ENCODE measurements at places on chromosomes 7 and 10.

- no peak for DNase-seq
Observed at GRCh38 chr7:88071994-88072714, 138.1 kb downstream of the ADAM22 start.

GRCh38 chr7:102036958-102037357 lies 219.5 kb downstream of the CUX1 start:
- no peak for DNase-seq

DNA sequence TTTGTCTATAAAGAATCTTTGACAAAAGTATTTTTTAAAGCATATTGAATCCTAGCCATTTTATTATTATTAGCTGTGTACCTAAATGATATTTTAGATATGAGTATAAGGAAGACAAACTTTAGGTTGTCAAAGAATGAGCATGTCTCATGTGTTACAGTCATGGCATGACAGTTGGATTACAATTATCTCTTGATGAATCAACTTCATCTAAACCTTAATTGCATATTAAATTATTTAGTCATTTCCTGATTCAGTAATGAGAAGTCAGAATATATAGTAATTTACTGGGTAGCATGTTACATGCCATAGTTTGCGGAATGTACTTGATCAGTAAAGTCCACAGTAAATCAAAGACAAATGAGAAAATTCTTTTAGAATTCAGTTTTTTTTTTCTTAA lies 59.2 kb downstream of the MAPK8 start:
- no peak for DNase-seq

GRCh38 chr7:6398943-6399342 lies 48.8 kb downstream of the DAGLB start:
- no peak for DNase-seq

GRCh38 chr10:22624287-22624738 lies 90.1 kb downstream of the PIP4K2A start:
- no peak for DNase-seq

DNA sequence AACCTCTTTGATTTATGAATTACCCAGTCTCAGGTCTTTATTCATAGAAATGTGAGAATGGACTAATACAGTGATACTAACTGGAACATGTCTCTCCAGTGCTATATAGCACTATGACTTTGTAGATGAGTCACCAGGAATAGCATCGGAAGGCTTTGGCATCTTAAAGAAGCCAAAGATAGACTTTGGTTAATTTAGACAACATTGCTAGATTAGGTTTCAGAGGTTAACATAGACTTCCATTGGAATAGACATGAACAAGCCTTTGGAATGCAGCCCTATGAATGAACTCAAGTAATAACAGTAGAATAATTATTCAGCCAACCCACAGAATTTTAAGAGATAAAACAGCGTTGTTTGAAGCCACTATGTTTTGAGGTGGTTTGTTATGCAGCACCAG lies 169.2 kb downstream of the HGF start:
- no peak for DNase-seq

DNA sequence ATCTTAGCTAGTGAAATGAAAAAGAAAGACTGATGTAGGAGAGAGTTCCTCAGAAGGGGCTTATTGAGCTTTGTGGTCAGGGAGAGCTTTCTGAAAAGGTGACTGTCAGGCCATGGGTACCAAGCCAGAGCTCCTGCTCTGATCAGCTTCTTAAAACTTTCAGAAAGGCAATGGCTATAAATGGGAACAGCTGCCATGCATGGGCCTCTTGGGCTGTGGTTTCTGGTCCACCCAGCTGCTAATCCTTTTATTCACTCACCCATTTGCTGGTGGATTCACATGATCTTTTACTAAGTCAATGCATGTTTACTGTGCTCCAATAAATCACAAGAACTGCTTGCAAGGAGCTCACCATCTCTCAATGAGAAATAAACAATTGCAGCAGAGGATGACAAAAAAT lies 60.1 kb upstream of the ZPBP start:
- no peak for DNase-seq

DNA sequence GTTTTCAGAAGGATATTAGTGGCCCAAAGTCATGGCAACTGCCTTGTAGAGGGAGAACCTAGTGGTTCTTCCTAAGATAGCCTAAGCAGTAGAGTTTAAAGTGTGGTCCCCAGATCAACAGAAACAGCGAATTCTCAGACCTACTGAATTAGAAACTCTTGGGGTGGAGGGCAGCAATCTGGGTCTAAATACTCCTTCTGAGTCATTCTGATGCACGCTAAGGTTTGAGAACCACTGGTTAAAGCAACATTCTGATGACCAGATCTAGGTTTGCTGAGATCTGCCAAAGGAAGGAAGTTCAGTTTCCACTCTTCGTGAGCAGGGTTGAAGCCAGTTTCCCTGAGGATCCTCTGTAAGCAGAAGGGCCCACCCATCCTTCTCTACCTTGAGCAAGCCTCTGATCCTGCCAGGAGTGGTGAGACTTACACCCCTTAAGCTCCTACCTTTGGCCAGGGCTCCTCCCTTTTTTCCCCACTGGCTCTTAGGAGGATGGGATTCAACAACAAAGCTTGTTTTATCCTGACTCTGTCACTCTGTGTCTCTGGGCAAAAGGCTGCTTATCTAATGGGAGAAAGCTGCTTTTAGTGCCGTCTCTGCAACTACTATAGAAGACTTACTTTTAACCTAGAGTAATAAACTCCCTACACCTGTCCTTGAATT lies 26.8 kb upstream of the TRUB1 start:
- DNase-seq, result no peak

DNA sequence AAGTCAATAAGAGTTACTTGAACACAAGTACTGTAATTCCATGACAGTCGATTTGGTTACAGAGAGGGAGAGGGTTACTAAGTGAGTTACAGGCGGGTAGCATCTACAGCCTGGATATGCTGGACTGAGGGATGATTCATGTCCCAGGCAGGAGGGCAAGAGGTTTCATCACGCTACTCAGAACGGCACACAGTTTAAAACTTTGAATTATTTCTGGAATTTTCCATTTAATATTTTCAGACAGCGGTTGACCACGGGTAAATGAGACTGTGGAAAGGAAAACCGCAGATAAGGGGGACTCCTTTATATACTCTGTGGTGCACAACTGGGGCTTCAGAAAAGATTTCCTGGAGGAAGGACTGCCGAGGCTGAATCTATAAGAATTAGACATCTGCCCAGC lies 25.7 kb upstream of the LRRC4 start:
- no peak for DNase-seq

- no peak for DNase-seq
Observed at GRCh38 chr7:155344270-155344617, 46.6 kb downstream of the INSIG1 start.

DNA sequence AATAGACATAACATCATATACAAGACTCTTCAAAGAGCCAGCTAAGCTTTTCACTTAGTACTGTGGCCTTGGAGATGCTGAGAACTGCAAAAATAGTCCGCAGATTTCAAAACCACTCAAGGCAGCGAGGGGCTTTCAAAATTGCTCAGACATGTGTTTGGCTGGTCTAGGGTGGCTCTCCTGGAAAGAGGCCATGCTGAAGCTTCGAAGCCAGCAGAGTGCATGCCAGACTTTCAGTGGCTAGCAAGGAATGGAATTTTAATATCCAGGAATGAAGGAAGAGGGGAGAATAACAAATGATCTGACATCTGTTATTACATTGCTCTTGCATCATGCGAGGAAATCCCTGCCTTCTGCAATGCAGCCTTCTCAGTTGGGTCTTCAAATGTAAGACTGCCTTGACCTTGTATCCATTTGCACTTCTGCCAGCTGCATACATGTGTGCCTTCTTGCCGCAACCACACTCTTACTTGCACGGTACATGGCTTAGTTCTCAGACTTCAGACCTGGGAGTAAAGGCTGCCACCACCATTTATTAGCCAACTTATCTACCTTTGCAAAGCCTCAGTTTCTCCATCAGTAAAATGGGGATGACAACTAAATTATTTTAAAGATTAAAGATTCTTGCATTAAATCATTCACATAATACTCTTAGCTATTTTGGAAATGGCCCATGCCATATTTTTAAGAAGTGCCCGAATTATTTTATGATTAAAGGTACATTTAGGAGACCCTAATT lies 55.9 kb downstream of the ITIH5 start:
- DNase-seq, result no peak

DNA sequence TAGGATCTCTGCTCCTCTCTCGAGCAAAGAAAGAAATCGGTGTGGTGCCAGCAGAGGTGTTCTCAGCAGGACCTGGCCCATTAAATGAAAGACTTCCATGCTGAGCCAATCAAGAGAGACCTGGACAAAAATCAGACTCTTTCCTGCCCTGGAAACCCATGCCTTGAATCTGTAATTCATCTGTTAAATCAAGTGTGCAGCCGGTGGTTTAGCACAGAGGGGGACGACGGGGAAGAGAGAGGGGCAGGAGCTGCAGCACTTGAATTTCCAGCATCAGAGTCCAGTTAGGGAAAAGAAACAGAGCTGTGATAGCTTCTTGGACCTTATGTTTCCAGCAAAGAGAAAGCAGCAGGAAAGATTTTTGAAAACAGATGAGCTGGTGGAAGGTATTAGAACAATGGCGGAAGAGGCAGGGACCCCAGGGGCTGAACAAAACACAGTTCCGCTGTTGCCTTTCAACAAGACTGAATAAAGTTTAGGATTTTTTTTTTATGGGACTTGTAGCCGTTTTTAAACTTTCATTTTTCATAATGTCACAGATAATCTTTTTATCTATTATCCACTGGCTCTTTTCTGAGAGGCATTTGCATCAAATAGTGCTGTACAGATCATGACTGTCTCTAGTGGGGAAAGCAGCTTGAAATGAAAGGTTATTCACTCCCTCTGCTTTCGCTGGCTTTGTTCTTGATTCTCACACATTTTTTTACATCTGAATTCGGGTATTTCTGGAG lies 543.6 kb upstream of the GALNT17 start:
- DNase-seq, result no peak

GRCh38 chr10:132434405-132435005 lies 37.5 kb downstream of the PWWP2B start:
- peak; percentile 25 for DNase-seq

GRCh38 chr10:124071141-124071540 lies 22.3 kb downstream of the CHST15 start:
- DNase-seq, result no peak

DNA sequence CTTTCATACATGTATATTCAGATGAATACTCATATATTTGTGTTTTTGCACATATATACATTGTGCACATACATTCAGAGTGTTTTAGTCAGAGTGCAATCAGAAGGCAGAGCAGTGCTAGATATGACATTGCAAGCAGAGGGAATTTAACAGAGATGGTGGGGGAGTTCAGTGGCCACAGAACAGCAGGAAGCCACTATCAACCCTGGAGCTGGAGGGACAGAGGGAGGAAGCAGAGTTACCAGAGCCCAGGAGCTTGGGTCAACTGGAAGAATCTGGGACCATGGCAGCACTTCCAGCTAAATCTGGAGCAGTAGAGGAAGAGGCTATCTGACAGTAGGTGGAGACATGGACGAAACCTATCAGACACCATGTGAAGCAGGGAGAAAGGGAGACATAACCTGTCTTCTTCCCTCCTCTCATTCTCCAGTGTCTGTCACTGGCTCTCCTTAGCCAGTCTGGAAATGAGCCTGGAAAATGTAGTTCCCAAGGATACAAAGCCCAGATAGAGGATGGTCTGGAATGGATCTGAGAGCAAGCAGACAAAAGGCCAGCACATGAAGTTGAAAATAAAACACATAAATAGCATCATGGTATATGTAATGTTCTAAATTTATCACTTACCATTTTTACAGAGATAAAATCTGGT lies 33.6 kb upstream of the HERPUD2 start:
- DNase-seq, result no peak

GRCh38 chr10:25039531-25039930 lies 23.1 kb downstream of the THNSL1 start:
- no peak for DNase-seq
